ENCODE measurements at places on chromosomes 11 and 22.
A peak's percentile ranks its signal among the peaks of the same experiment; 100 is the strongest.

DNA sequence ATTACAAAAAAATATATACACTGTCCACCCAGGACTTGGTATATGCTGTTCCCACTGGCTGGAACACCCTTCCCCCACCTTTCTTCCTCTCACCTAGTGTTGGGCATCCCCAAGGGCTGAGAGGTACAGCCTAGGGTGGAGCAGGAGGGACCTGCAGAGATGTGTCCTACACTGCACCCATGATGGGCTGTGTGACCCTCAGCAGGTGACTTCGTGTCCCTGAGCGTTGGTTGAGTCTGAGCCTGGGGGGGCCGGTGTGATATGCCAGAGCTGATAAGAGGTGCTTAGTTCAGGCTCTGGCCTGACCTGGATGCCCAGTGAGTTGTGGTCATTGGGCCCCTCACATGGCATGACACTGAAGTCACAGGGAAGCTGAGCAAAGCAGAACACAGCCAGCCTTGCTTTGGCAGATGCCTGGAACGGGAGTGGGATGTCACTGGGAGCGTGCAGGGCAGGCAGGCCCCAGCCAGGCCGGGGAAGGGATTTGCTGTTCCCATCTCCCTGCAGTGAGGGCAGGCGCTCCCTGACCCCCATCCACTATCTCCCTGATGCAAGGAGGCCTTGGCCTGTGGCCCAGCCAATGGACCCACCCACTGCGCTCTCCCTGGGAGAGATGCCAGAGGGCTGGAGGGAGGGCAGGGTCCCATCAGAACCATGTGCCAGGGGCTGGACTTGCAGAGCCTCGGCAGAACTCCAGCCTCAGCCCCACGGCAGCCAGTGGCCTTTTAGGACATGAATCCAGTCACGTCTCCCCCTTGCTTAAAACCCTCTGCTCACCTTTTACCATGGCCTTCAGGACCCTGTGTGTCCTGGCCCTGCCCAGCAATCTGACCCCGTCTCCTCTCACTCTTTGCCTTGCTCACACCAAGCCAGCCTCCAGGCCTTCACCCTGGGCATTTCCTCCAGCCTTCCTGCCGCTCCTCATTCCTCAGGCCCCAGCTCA is 138.9 kb downstream of the MN1 start:
- no peak for DNase-seq

DNA sequence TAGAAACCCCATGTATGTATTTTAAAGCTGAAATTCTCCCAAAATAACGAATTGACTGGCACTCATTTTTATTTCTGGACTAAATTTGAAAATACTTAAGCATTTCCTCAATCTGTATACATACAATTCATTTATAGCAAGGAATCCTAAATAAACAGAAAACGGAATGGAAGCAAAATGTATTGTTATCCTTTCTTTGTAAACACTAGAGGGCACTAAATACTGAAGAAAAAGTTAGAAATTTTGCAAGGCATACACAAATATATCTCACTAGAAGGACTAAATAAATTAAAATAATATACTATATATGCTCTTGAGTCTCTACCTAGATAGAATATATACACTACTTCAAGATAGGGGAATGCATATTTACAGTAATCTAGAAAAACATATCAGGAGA is 23.1 kb upstream of the ANO5 start:
- no peak for DNase-seq

DNA sequence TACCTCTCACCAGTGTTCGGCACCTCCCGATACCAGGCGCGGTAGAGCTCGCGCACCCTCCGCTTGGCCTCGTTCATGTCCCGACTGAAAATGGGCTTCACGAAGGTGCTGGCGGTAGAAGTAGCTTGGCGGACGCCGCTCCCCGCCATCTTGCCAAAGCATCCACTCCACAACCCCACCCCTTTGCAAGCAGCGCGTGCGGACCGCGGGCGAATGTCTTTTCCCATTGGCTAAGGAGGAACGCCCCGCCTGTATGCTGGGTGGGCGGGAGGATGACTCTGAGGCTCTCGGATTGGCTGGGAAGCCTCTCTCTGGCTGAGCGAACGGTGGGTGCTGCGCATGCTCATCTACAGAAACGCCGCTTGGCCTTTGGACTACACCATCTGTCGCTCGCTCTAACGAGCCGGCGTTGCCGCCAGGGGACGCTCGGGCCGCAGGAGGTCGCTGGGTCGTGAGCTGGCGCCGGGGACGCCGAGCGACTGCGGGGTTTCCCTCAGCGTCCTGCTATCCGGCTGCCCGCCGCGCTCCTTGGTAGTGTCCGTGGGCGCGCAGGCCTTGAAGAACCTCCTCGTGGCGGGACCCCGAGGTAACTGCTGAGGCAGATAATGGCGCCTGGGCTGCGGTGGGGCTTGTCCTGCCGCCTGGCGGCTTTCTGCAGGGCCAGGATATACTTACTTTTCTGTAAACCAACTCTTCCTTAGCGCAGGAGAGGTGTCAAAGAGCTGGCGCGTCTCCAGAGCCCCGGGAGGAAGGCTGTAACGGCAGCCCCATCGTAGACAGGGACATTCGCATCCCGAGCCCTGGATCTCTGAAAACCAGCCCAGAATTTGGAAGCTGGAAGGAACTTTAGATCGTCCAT is at the start of gene NDUFA6:
TSS of gene NDUFA6 (minus strand) at position 177 of the 859 bp plus-strand sequence. CDS start at position 149, 28 bp downstream.
- peak; percentile 91 for DNase-seq

DNA sequence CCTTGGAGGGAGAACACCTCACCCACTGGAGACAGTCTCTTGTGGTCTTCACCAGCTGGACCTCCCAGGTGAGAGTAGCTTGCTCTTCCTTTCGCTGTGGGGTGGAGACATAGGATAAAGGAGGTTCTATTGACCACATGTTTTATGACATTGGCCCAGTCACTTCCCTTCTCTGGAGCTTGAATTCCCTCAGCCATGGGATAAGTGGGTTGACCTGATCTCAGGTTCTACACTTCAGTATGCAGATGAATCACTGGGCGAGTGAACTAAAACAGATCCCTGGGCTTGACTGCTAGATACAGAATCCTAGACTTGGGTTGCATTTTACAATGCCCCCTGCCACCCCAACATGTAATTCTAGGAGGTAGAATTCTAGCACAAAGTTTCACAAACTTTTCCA is 54.8 kb upstream of the PRSS23 start:
- DNase-seq = no peak

DNA sequence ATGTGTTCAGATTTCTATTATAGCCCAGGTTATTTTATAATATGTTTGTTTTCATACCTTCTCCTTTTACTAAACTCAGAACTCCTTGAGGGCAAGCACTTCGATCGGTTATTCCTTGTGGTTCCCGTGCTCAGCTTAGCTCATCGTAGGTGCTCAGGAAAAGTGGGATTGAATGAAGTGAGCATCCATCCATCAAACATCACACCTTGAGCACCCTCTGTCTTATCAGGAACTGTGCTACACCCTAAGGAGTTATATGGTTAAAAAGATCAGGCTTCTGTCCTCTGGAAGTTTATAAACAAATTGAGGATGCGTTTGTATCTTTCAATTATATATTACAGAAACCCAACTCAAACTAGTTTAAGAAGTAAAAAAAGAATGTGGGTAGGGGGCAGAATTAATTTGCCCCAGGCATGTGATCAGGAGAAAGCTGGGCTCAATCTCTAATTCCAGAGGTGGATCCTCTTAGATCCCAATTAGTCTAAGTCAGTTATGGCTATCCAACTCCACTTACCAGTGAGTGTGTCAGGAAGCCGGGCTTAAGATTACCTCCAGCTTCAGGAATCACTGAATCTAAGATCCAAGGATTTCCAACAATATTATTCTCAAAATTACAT is 59.9 kb upstream of the RRAS2 start:
- DNase-seq = no peak

GRCh38 chr11:116283300-116283699 is 489.5 kb downstream of the BUD13 start:
- DNase-seq = no peak

- DNase-seq = no peak
Observed at GRCh38 chr11:67493548-67494370, 10.9 kb downstream of the AIP start.

DNA sequence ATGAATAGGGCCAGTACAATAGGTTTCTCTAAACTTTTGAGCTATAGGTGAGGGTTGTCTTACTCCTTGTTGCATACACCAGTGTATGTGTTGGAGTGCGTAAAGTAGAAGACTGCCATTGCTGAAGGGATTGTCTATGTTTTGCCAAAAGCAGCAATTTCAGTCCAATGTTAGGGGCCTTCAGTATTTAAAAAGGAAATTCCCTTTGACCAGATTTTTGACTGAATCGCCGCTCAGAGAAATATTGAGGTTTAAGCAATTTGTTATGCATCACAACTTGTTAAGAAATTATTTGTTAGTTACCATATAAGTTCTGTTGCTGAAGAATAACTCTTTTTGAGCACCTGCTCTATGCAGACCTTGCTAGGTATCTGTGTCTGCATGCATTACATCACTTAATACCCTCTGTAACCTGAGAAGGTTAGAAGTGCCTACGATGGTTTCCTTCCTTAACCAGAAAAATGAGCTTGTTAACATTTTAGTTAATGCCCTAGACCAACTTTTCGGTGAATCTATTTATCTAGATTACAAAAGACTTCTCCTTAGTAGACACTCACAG is 33.9 kb downstream of the MMP20 start:
- no peak for DNase-seq

- no peak for DNase-seq
Observed at GRCh38 chr11:102108734-102109440, 1.4 kb upstream of the YAP1 start.

DNA sequence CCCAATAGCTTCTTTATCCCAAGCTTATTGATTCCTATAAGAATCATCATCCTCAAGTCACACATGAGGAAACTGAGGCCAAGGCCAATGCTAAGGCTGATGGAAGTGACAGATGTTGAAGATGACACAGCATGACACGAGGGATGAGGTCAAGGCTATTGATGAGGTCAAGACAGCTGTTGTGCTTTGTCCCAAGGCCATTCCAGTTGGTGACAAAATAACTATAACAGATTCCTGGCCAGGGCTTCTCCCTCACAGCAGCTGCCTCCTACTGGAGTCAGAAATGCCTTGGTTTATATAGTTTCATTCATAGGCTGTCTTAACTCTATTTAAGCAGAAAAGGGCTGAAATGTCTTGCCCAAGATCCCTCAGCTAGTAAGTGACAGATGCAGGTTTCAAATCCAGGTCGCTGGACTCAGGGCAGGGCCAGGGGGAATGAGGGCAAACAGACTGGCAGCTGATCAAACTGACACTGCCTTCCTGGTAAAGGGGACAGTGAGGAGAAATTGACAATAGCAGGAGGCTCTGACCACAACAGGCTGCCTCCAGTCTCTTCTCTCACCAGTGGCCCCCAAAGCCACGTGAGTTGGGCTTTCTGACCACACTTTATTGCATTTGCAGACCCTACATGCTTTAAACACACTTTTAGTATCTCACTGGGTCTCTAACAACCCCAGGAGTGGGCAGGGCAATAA is 16.5 kb downstream of the MIF start:
- DNase-seq = no peak

GRCh38 chr11:10338287-10338686 is 33.4 kb downstream of the ADM start:
- DNase-seq = no peak

GRCh38 chr11:40227730-40228129 is 1231.7 kb downstream of the LRRC4C start:
- DNase-seq = no peak

DNA sequence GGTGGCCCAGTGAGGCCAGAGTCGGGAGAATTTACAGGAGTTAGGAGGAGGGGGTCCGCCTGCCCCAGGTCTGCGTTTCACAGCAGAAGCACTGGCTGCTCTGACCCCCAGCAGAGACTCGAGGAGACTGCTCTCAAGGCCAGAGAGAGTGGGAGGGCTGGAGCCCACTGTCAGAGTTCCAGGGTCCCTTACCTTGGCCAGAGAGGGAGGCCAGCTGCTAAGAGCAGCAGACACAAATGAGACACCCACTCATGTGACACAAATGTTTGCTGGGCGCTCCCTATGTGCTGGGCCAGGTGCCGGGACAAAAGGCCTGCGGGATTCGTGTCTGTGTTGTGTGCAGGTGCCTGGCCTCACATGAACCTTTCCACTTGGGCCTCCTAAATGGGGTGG is 2.8 kb upstream of the TNFRSF13C start:
- DNase-seq = no peak

DNA sequence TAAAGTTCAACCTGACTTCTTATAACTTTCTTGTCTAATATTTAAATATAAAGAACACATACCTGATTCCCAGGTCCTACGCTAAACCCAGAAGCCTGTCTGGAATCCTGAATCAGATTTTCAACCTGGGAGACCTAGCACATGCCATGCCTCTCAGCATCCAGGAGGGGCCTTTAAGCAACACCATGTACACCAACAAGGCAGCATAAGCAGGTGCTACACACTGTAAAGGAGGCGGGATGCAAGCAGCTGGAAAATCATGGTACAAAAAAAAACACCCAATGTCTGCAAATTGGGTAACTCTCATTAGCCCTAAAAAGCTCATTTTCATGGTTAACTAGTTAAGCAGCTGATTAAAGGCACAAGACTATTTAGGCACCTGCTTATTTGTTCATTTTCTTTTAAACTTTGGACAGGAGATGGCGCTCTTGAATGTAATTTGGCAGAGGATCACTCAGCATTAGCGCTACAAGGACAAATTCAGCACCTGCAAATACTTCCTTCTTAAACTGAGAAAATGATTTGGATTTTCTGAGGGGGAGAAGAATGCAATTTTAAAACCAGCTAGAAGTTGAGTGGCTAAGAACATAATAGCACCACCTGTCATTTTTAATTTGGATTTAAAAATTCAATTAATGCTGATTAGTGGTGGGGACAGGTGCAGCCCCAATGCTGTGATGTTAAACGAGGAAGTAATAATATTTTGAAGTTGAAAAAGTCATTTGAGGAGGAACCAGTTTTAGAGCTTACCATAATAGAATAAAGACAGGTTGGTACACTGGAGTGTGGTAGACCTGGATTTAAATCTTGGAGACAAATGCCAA is 104.0 kb downstream of the FAR1 start:
- no peak for DNase-seq

GRCh38 chr11:123428116-123428715 is 1.9 kb upstream of the GRAMD1B start:
- no peak for DNase-seq

GRCh38 chr22:48736593-48737460 is 1090.8 kb downstream of the BRD1 start:
- DNase-seq = no peak

DNA sequence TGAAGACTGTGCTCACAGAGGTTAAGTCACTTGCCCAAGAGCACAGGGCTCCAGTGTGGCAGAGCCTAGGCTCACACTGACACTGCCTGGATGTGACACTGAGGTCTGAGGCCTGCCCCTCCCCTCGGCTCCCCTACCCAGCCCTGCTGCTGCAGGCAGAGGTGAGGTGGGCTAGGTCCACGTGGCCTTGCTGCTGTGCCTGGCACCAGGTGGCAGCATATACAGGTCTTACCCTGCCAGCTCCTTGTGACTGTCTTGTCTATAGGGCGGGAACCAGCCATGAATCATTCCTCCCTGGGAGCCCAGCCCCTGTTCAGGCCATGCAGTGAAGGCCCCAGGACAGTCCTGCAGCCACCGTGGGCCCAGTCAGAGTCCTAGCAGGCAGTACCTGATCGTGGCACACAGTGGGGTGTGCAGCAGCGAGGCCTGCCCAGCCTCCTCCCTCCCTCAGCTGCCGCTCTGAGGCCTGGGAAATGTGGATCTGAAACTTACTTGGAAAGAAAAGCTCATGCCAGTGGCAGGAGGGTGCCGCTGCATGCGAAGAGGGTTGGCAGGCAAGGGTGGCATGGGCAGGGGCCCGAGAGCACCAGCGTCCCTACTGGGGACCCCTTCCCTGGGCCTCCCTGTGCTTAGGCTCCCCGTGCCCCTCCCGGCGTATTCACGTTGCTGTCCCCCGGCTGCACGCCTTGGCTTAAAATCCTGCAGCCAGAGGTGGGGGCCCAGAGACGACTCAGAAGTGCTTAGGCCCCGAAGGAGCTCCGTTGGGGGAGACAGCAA is 1.2 kb upstream of the CERK start:
- no peak for DNase-seq
